ENCODE measurements at places on chromosomes 5 and 9.

- peak; percentile 38 for DNase-seq
Measured at GRCh38 chr5:176742246-176743105, 67.9 kb upstream of the UNC5A start.

GRCh38 chr9:70125621-70126263 lies 82.1 kb downstream of the MAMDC2 start:
- DNase-seq, result no peak

DNA sequence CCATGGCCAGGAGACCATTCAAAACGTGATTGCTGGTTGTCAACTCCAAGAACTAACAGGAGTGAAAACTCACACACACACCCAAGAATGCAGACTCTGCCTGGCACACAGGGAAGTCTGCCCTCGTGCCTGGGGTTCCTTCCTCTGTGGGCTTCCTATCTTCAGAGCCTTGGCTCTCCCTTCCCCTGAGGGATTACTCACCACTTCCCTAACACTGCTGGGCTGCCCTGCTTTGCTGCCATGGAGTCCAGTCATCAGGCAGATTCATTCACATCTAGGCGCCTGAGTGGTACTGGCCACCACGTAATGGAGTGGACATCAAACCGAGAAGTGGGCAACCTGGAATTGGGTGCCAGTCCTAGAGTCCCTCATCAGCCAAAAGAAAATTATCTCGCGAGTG lies 76.4 kb upstream of the PRSS3 start:
- DNase-seq, result no peak

DNA sequence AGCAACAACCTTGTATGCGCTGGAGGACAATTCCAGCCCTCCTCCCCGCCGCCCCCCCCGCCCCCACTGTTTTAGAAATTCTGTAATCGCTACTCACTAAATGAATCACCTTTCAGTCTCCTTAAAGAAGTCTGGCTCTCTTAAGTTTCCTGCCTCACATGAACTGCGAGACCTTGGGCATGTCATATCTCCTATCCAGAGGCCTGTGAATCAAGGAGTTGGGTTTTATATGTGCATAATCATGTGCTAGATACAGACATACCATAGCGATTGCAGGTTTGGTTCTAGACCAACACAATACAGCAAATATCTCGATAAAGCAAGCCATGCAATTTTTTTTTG lies 337 bp upstream of the DMAC1 start:
- DNase-seq, result no peak

GRCh38 chr5:75286211-75286773 lies 49.6 kb upstream of the ANKRD31 start:
- no peak for DNase-seq

GRCh38 chr9:129717991-129718390 lies 34.9 kb downstream of the PTGES start:
- DNase-seq, result no peak

GRCh38 chr9:100058699-100059579 lies 39.9 kb downstream of the ERP44 start:
- no peak for DNase-seq

DNA sequence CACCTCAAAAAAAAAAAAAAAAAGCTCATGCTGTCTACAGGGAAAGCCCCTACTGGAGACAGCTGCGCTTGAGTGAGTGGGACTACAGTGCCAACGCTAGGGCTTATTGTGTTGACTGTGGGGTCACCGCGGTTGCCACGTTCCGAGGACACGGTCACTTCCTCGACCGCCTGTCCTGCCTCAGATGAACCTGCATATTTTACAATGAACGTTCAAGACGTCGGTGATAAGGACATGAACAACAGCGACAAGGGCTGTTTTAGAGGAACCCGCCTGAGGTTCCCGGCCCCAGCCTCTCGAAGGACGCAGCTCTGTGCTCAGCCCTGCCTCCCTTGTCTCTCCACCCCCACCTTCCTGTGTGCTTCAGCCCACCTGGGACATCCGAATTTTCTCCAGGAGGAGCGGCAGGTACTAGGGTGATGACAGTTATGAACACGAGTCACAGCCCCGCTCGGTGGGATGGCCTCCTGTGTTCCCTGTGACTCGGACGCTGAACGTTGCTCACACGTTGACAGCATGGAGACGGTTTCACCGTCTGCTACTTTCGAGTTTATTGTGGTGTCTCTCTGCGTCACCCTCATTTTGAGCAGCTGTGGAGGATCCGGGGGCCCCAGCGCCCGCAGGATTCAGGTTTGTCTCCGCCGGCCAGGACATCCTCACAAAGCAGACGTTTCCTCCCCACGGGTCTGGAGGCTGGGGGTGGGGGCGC lies 11.3 kb upstream of the DIPK1B start:
- DNase-seq, result no peak

GRCh38 chr9:121788686-121789366 lies 137.4 kb downstream of the DAB2IP start:
- no peak for DNase-seq

- DNase-seq, result no peak
Measured at GRCh38 chr9:112586599-112587155, 100.0 kb downstream of the KIAA1958 start.

GRCh38 chr9:16001856-16002255 lies 449.0 kb downstream of the CCDC171 start:
- peak; percentile 82 for DNase-seq

DNA sequence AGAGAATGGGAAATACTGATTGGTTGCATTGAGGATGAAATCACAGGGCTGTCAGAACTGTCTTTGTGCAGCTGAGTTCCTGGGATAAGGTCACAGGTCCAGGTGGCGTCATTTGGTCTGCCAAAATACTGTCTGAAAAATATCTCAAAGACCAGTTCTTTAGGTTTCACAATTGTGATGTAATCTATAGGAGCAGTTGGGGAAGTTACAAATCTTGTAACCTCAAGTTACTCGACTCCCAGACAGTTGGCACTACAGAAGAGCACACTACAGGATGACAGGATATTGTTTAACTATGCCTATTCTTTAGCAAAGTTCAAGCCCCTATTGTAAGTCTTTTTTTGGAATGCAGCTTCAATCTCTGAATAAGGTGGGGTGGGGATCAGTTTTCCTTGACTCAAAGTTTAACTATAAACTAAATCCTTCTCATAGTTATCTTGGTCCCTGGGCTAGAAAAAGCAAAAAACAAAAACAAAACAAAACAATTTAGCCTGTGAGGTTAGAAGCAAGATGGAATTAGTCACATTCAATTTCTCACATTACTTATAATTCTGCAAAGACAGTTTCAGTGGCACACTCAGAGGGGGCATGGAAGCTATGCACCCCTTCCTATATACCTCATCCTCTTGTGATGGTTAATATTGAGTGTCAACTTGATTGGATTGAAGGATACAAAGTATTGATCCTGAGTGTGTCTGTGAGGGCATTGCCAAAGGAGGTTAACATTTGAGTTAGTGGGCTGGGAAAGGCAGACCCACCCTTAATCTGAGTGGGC lies 276.0 kb downstream of the AUH start:
- DNase-seq, result no peak

- peak; percentile 2 for DNase-seq
Measured at GRCh38 chr9:107176436-107177151, 106.5 kb upstream of the RAD23B start.

DNA sequence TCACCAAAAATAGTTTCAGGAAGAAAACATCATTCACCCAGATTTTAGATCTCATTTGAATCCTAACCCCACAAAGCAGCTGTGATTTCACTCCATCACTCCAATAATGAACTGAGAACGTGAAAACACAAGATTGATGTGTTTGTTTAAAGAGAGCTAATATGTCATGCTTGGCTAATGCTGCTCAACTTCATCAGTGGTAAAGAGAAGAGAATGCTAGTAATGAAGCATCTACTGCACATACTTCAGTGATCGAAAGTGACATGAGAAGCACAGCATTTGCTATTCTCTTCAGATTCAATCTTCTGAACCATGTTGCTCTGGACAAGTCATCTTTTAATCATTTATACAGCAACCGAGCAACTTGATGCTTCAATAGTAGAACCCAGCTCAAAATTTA lies 874.7 kb downstream of the EFNA5 start:
- no peak for DNase-seq

GRCh38 chr9:125672876-125673275 lies 34.1 kb downstream of the MAPKAP1 start:
- no peak for DNase-seq

DNA sequence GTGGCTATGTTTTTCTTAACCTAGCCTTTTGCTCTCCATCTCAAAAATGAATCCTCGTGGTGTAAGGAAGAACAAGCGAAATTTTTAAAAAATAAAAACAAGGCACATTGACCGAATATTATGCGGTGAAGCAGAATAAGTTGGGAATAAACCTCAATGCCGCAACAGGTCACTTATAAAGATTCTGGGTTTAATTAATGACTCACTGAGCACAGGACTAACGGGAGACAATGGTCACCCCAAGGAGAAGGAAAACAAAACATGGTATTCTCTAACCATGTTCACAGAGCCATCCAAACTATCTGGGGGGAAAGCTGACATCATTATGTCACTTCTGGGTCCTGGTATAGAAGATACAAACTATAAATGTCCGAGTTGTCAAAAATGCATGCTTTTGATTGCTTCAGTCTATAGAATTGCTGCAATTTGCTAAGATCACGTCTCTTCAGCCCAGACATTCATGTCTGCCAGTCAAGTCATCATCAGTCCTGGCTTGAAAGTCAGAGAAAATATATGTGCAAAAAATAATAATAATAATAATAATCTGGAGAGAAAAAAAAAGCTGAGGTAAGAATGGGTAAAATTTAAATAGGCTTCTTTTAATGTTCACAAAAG lies 280.6 kb downstream of the NR2F1-AS1 start:
- DNase-seq, result no peak

DNA sequence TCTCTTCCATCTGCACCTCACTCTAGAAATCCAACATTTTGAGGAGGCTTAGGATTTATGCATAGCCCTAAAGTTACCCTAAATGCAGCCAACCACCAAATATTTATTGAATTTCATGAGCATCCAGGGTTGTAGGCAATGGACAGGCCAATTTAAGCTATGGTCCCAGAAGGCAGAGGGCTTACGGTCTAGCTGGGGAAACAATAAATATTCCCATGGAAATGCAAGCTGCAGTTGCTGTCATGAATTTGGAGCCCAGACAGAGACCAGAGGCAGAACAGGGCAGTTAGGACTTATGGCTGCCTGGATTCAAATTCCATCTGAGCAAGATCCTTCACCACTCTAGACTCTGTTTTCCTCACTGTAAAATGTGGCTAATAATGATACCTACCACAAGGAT lies 9.1 kb upstream of the INSYN2B start:
- DNase-seq, result no peak

DNA sequence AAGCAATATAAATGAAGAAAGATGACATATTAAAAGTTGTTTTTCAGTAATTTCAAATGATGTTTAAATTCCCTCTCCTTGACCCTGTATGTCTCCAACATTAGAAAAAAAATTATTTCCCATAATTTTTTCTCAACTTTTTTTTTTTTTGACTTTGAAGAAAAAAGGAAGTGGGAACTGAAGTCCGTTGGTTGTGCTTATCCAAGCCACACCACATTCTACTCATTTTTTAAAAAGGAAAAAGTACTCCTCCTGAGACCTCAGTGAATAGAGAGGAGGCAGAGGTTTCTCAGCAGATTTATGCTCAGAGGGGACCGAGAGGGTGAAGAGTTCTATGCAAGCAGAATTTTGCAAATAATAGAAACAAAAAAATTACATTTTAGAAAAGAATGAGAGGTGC lies 123.3 kb downstream of the PCSK5 start:
- DNase-seq, result no peak

DNA sequence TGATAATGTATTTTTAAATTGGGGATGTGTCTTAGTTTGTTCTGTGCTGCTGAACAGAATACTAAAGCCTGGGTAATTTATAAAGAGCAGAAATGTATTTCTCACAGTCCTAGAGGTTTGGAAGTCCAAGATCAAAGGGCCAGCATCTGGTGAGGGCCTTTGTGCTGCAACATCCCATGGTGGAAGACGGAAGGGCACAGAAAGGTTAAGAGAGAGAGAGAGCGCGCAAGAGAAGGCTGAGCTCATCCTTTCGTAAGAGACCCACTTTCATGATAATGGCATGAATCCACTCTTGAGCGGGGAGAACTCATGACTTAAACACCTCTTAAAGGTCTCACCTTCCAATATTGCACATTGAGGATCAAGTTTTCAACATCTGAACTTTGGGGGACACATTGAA lies 79.1 kb upstream of the GOLM1 start:
- no peak for DNase-seq

DNA sequence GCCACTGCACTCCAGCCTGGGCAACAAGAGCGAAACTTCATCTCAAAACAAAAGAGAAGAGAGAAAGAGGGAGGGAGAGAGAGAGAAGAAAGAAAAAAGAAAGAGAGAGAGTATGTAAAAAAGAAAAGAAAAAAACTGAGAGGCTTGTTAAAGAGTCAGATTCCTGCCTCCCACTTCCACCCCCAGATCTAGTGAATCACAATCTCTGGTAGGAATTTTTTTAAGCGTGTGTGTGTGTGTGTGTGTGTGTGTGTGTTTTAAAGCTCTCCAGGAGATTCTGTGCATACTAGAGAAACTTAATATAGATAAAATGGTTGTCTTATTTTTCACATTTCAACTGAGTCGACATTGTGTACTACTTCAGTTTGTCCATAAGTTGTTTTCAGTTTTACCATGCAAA lies 32.0 kb downstream of the SAR1B start:
- DNase-seq, result no peak

GRCh38 chr5:136188859-136189258 lies 4.1 kb downstream of the SMIM32 start:
- no peak for DNase-seq

DNA sequence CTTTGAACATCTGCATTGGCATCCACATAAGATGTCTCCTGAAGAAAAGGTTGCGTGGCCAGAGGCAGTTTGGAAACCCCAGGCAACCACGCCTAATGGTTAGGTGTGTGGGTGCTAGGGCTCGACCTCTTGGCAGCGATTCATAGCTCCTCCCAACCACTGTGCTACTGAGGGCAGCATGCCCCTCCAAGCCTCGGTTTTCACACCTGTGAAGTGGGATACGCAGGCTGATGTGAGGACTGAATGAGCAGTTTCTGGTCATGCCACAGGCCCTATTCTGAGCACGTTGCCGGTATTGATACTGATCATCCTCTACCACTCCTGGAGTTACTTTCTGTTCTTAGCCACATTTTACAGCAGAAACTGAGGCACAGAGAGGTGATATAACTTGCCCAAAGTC lies 19.1 kb downstream of the NDST1 start:
- DNase-seq, result no peak

DNA sequence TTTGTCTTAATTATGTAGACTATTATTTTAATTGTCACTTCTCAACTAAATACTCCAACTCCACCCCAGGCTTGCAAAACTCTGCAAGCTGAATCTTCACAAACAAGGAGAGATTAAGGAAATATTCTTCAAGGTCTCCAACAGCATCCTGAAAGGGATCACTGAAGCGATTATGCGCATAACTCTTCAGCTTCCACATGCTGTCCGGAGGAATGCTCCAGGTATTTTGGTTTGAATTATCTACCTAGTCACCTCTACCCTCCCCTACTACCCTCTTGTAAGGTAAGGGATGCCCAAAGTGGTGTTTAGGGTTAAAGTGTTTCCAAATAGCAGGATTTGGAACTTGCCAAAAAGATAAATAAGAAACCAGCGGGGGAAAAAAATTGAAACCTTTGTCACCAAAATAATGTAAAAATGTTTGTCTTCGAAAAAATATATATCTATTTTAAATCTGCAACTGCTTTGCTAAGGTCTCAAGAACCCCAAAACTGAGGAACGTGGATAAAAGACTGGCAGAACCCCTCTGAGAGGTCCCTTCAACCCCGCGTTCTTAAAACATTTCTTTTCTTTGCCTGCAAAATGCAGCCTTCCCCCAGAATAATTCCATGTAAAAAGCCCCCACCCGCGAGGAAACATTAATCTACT lies 11.6 kb downstream of the PTCH1 start:
- DNase-seq, result no peak

GRCh38 chr9:35690294-35690613 lies 529 bp upstream of the TPM2 start:
- no peak for DNase-seq
